CD4-positive, alpha-beta T cell treated with Interleukin-6 for 4 hours (primary cell): ENCODE measurements at places on chromosomes 7 and 10.

DNA sequence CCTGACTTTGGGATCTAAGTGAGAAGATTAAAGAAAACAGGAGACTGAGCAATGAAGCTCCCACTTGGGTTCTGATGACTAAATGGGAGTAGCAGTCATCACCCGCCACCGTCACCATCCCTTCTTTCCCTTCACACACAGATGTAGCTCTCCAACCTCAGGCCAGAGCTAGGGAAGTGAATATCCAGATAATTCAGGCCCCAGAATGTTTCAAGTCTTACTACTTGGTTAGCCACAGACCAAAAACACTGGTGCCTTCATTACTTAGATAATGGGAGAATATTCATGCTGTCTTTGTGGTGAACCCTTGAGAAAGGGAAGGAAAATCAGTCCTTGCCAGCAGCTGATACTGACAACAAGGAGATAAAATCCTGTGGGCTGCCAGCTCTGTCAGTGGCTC, 100.7 kb downstream of the OSBPL3 start:
- DNase-seq = no peak

DNA sequence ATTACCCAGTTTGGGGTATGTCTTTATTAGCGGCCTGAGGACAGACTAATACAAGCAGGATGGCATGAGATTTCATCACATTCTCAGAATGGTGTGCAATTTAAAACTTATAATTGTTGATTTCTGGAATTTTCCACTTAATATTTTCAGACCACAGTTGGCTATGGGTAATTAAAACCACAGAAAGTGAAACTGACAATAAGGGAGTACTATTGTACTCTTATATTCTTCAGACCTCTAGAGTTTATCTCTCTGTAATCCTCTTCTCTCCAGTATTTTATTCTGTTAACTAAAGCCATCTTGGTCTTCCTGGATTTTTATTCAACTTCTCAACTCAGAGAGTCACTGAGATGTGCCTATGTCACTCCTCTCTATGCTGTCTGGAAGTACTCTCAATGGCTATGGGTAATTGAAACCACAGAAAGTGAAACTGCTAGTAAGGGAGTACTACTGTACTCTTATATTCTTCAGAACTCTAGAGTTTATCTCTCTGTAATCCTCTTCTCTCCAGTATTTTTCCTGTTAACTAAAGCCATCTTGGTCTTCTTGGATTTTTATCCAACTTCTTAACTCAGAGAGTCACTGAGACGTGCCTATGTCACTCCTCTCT, 118.3 kb downstream of the PPP1R17 start:
- no peak for DNase-seq

- DNase-seq = no peak
Observed at GRCh38 chr7:122726881-122727280, 24.2 kb upstream of the RNF148 start.

DNA sequence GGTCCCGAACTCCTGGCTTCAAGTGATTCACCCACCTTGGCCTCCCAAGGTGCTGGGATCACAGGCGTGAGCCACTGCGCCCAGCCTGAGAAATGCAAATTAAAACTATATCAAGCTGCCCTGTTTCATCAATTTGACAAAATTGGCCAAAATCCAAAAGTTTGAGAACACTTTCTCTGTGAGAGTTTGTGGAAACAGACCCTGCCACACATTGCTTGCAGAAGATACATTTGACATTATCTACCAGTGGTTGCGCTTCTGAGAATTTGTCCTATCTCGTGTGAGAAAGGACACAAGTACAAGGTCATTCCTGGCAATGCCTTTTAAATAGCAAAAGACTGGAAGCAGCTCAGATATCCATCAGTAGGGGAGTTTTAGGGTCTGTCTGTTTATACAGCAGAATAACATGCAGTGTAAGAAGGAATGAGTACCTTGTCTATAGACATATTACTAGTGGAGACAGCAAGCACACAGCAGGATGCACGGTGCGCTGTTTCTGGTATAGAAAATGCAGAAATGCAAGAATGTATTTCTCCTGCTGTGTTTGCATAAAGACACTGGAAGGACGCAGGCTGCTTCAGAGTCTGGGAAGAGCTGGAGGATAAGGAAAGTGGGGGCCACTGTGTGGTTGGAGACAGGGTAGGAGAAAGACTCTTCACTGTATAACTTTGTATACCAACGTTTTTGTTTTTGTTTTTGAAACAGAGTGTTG, 4.3 kb downstream of the LHPP start:
- no peak for DNase-seq

DNA sequence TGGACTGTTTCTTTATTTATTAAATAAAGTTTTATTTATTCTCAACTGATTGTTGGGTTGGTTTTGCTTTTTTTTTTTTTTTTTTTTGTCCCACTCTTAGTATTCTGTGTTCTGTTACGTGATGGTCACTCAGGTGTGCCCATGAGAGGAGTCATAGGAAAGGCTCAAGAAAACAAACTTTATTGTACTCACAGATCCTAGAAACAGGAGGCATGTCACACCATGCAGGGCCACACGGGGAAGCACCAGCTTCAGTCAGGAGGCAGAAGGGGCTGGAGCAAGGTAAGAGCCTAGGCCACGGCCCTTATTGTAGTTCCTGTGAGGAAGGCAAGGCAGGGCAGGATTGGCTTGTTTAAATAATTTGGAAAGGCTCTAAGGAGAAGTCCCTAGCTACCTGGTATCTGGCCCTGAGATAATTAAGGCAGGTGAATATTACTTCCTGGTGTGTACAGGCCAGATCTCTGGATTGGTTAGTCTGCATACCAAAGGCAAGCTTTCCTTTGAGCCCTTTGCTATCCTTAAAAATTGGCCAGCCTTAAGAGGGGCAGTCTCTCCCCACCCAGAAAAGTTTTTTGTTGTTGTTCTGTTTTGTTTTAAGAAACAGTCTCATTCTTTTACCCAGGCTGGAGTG, 8.3 kb downstream of the ATOH7 start:
- DNase-seq = no peak

- no peak for DNase-seq
Observed at GRCh38 chr7:135602304-135602703, 44.6 kb downstream of the NUP205 start.

GRCh38 chr10:30493609-30494530, 59.9 kb downstream of the MAP3K8 start:
- DNase-seq = no peak

DNA sequence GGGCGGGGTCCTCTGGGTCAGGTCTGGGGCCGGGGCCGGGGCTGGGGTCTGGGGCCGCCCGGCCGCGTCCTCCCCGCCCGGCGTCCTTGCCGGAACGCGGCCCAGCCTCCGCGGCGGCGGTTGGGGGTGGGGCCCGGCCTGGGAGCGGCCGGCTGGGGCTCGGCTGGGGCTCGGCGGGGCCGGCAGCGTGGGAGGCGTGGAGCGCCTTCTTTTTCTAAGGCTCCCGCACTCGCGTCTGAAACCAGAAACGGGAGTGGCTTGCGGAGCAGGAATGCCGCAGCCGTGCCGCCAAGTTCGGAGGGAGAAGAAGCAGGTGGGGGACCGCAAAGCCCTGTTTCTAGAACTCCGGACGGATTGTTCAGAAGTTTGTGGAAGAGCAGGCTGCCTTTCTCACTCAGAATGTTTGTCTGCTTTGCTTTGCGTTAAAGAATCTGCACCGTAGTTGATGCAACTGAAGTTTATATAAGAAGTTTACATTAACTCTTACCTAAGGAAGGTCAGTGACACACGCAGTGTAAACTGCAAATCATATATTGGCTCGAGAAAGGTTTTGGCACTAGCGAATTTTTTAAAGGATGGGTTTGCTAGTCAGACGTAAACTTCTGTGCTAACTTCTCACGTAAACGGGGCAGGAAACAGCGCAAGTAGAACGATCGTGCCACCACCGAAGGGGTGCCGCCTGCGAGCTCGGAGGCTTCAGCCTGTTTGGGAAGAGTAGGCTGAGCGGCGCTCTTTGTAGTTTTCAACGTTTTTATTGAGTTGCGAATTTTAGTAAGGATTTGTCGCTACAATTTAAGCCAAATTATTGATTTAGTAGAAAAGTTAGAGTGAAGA, 729 bp downstream of the DNAJB6 start:
- DNase-seq = peak; percentile 68

GRCh38 chr10:87694011-87694794, 34.5 kb downstream of the PAPSS2 start:
- DNase-seq = no peak

- DNase-seq = peak; percentile 78
Observed at GRCh38 chr7:150988230-150989226, 2.3 kb upstream of the NOS3 start.

DNA sequence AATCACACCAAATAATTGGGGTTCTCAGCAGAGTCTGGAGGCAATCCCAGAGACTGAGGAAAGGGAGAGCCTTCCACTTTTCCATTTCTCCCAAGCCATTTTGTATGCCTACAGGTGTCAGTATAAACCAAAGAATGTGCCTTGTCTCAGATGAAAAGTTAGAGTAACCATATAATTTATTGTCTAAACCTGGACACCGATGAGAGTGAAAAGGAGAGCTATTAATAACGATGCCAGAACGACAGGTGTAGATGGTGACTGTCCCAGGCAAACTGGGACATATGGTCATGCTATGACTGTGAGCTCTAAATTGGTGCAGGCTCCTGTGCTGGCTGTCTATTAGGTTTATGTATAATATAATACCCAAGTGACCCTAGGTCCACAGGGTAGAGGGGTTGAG, 219.6 kb downstream of the ARHGAP12 start:
- no peak for DNase-seq

DNA sequence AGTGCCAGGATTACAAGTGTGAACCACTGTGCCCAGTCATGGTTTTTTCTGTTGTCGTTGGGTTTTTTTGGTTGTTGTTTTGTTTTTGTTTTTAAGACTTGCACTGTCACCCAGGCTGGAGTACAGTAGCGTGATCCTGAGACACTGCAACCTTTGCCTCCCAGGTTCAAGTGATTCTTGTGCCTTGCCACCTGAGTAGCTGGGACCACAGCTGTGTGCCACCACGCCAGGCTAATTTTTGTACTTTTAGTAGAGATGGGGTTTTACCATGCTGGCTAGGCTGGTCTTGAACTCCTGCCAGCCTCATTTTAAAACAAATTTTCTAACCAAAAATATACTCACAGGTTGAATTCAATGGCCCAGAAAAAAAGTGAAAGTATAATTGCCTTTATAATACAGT, 174.1 kb downstream of the AHR start:
- no peak for DNase-seq
